ENCODE measurements at places on chromosomes 5 and 9.

DNA sequence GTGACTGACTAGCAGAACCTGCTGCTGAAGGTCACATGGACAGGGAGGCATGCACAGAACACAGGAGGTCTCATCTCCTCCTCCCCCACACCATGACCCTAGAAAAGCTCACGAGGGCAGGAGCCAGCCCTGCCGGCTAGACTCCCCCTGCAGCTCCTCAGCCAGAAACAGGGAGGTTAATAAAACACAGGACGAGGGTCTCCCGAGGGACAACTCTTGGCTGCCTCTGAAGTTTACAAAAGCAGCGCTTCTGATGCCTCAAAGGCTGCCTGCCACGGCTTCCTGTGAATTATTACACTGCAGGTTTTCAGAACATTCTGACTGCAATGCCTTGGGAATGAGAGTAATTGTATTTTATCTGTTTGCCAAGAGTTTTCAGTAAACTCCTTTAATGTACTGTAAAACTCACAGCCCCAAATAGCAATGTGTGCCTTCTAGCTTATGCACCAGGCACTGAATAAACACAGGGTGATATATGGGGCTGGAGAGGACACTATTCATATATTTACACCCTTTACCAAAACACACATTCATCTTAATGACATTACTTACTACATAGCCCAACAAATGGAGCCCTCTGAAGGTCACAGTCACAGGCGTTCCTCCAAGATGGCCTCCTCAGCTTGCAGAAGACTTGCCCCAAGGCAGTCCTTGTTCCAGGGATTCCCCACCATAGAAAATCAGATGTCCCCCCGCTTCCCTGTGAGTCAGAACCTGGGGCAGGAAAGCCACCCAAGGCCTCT is 83.7 kb downstream of the C5orf15 start:
- DNase-seq = no peak

DNA sequence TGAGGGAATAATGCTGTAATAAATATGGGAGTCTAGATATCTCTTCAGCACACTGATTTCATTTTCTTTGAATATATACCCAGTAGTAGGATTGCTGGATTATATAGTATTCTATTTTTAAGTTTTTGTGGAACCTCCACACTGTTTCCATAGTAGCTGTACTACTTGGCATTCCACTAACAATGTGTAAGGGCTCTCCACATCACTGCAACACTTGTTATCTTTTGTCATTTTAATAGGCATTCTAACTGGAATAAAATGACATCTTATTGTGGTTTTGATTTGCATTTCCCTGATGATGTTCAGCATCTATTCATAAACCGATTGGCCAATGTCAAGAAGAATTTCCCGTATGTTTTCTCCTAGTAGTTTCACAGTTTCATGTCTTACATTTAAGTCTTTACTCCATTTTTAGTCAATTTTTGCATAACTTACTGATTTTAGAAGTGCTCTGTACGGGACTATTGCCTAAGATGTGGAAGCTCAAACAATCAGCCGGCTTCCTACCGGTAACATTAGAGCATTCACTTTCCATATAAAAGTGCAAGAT is 1078.8 kb downstream of the TAF11L14 start:
- DNase-seq = no peak

DNA sequence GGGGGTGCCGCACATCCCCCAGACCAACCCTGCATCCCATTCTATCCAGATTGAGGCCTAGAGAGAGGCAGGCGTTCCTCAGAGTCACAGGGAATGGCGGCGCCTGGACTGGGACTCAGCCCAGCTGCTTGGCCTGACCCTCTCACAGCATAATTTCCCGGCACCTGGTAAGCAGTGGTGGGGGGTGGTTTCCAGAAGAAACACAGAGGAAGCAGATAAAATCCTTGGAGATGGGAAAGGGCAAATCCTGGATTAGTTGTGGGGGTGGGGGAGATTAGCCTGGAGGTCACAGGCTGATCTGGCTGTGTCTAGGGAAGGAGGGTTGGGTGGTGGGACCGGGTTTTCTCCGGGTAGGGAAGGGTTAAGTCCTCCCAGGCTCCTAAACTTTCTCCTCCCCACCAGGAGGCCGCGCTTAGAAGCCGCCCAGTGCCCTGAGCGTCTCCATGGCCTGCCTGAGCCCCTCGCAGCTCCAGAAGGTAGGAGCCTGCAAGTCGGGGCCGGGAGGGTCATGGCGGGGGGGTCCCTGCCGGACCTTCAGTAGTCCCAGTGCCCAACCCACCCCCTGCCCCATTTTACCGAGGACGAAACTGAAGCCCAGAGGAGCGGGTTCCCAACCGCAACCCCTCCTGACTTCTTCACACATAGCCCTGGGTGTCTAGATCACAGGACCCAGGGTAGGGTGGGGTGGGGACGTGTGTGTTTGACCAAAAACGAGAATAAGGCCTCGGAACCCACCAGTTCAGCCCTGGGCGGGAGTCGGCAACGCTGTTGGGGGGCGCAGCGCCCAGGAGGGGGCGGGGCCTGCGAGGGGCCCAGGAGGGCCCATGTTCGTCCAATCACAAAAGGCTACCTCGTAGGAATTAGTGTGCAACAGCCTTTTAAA is 1.3 kb downstream of the PHYHD1 start:
- DNase-seq = no peak

DNA sequence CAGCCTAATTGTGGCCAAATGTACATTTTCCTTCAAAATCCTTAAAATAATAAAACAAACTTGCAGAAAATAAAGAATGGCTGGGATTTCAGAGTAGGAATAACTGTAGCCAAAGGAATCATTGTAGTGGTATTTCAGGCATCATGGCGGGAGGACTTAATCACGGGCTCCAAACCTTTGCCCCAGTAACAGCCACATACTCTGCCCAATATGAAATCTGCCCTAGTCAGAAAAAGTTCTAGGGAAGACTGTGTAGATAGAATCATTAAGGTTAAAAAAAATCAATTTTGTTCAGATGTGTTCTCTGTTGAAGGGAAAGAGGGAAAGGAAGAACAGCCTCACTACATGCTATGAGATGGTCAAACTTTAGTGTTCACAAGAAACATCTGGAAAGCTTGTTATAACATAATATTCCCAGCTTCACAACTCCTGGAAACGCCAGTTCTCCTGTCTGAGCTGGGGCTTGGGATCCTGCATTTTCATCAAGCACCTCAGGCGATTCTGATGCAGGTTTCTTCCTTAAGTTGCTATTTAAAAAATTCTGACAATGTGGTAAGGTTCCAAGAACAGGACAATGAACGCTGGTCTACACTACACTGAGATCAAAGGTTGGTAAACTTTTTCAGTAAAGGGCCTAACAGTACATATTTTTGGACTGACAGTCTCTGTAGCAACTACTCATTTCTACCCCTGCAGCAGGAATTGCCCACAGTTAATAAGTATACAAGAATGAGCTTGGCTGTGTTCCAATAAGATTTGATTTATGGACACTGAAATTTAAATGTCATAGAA is 87.9 kb downstream of the CEMIP2 start:
- no peak for DNase-seq

- DNase-seq = no peak
Observed at GRCh38 chr5:36689225-36689624, 82.8 kb downstream of the SLC1A3 start.

GRCh38 chr9:129806061-129806460 is 3.1 kb downstream of the TOR1B start:
- no peak for DNase-seq

GRCh38 chr5:135365281-135365680 is 33.8 kb downstream of the MACROH2A1 start:
- DNase-seq = no peak

DNA sequence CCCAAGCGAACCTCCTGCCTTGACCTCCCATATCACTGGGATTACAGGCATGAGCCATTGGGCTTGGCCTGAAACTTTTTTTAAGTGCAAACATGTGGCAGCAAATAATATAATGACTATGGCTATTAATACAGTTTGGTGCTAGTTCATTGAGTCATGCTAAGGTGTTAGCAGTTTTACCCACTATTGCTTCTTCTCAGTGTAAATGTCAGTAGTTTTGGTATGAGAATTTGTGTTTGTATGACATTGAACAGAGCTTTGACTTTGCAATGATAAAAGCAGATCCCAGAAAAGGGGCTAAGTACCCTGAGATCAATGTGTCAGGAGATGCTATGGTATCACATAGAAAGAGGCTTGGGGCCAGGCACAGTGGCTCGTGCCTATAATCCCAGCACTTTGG is 67.2 kb downstream of the WDR41 start:
- DNase-seq = no peak

- no peak for DNase-seq
Observed at GRCh38 chr5:135721548-135722090, 112.8 kb upstream of the SLC25A48 start.

- DNase-seq = no peak
Observed at GRCh38 chr5:158877706-158878105, 222.0 kb downstream of the EBF1 start.

DNA sequence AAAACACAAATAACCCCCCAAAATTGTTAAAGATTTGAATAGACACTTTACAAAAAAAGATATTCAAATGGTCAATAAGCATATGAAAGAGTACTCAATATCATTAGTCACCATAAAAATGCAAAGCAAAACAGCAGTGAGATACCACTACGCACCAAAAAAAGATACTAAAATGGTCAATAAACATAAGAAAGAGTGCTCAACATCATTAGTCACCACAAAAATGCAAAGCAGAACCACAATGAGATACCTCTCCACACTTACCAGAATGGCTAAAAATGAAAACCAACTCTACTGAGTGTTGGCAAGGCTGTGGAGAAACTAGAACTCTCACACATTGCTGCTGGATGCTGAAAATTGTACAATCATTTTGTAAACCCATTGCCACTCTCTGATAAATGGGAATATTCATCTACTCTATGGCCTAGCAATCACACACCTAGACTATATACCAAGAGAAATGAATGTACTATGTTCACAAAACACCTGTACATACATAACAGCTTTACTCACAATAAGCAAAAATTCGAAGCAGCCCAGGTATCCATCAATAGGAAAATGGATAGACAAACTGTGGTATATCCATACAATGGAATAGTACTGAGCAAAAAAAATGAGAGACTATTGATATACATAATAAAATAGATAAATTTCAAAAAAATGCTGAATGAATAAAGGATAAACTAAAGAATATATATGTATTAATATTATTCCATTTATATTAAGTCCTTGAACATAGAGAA is 205.0 kb upstream of the DAPK1 start:
- DNase-seq = no peak

- DNase-seq = no peak
Observed at GRCh38 chr5:139900546-139901250, 105.1 kb downstream of the PSD2 start.

- DNase-seq = no peak
Observed at GRCh38 chr5:72407541-72407940, 87.4 kb downstream of the PTCD2 start.

- DNase-seq = no peak
Observed at GRCh38 chr5:125348936-125349831, 602.7 kb upstream of the ZNF608 start.

DNA sequence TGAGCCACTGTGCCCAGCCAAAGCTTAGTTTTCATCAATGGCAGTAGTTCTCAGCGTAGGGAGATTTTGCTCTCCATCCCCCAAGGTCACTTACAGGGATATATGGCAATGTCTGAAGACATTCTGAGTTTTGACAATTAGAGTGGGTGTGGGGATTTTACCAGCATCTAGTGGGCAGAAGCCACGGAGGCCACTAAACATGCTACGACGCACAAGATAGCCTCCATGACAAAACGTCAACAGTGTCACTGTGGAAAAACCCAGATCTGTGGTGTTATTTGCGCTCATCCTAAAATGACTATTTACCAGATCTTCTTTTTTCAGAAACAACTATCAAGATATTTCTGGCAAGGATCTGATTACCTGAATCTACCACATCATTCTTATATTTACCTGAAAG is 68.2 kb downstream of the CDC14B start:
- no peak for DNase-seq

DNA sequence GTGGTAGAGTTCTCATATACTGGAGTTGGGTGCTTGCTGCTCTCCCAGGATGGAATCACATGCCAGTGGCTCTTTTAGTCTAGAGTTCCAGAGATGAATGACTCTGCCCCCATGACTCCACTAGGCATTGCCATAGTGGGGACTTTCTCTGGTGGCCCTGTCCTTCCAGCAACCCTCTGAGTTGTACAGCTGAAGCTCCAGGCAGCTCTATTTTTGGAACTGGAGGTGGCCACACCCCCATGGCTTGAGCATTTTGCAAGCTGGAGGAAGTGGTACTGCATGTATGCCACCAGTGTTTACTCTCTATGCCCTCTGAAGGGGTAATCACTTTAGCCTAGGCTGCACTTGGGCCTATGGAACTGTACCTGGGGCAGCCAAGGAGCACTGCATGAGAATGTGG is 112.6 kb downstream of the RANBP17 start:
- no peak for DNase-seq

GRCh38 chr5:116423141-116423540 is 151.5 kb downstream of the SEMA6A start:
- no peak for DNase-seq

GRCh38 chr5:158857371-158857770 is 242.3 kb downstream of the EBF1 start:
- no peak for DNase-seq

DNA sequence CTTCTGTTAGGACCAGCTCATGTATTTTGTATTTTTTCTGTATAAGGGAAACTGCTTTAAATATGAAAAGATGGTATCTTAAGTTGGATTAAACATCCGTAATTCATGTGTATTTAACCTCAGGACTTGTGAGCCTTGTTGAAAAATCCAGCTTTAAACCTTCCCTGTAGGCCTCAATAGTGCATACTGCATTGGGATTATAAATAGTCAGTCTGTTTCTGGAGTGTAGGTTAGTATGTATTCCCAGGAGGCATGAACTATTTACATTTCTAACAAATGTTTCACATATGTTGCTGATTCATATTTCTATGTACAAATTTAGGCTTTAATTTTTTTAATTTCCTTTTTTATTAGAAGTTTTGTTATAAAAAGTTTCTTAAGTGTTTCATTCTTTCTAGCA is 137.9 kb upstream of the GRHPR start:
- DNase-seq = no peak

DNA sequence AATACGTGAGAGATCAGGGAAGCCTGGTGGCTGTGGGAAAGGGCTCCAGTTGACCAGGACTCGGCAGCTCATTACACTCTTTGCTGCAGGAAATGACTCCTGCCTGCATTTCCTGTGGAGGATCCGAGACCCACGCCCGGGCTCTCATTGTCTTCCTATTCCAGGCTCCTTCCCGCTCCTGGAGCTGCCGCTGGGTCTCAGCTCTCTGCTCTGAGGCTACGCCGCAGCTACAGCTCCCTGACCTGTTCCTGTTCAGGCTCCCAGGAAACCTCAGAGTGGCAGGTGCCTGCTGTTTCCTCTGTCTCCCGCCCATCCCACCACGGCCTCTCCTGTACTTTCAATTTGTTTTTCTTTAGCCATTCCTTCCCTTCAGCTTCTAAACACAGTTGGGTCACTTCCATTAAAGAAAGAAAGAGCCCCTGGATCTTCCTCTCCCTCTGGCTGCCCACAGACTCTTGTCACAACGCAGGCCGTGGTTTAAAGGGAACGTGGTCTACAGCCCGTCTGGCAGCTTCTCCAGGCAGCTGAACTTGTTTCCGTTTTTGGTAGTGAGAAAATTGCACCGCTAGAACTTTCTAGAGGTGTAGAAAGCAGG is 71.5 kb downstream of the IL6ST start:
- no peak for DNase-seq

- no peak for DNase-seq
Observed at GRCh38 chr5:131224387-131225201, 39.3 kb upstream of the CDC42SE2 start.

Measured in nucleus accumbens (tissue), 56 donors.